ENCODE measurements at places on chromosomes 7 and 10.

DNA sequence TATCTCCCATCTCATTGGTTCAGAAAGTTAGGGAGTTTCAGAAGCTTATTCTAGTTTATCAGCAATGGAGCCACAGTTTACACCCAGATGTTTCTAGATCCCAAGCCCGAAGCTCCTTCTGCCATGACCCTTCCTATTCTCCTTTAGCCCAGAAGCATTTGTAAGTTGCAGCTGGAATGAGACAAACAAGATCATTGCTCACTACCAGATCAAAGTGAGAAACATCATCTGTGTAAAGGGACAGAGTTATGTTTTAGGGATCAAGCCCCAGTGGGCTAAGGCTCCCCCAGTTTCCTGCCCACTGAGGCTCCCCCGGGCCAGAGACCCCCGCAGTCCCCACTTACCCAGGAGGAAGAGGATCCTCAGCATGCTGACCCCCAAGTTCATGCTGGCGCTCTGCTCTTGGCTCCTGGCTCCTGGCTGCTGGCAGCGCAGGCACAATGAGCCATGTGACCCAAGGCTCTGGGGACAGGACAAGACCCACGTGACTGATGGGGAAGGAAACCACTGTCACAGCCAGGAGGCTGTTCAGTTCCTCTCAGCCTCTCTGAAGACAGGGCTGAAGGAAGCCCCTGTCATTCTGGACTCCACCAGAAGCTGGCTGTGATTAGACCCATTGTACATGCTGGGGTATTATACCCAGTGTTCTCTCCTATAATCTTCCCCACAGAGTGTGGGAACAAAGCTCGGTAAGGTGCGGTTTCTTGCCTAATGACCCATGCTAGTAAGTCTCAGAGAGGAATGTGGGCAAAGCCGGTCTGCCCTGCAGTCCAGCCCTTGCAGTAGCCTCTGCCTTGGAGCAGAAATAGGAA is at the start of gene TMEM273:
Gene TMEM273 (minus strand): TSS at position 442 of the 812 bp plus-strand sequence. CDS start 55 bp downstream, at position 387.
- peak; percentile 88 for DNase-seq

DNA sequence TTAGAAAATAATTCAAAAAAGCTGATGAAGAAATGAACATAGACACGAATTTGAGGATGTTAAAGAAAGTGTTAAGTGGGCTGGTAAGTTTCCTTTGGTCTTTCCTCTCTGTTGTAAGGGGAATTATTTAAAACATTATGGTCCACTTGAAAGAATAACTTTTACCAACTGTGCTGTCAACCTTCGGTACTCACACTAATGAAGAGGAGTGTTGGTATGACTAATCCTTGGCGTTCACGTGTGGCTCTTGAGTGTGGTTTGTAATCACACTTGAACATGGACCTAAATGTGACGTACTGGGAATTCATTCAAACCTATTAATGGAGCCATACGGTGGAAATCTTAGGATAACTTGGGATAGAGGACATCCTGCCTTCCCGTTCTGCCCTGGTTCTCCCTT is 41.3 kb downstream of the TBXAS1 start:
- no peak for DNase-seq

GRCh38 chr10:52064084-52064845 is 249.8 kb upstream of the DKK1 start:
- DNase-seq = no peak

DNA sequence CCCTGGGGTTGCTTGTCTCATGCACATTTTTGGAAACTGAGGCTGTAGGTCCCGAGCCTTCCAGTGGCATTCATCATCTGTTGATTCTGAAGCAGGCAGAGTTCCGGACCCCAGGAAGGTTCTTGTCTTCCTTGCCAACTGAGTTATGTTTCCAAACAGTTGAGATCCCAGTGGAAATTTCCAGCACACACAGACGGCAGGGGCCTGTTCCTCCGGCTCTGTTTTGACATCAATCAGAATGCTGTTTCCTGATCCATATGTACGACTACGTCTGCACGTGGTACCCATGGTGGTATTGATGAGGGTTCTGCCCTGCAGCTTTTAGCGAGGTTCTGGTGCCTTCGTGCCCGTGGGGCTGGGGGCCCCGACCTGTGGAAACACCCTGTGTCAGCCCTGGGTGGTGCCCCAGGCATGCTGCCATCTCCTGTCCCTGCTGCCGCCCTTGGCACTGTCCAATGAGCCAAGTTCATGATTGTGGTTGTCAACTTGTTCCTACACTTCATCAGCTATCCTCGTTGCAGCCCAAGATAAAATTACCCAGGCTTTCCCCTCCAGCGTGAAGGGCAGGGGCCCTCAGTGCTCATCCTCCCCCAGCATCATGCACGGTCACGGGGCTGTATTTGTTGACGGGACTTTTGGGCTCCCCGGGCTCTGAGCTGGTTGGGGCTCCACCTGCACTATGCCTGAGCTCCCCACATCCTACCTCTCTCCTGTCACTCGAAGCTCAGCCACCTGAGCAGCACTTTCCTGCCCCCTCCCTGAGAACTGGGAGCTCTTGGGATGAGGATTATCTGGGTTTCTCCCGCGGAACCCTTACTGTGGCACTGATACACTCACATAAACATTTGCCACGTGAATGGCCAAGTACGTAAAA is 7.8 kb upstream of the DPYSL4 start:
- DNase-seq = no peak

- DNase-seq = no peak
These were observed 140.8 kb downstream of the ADAM12 start for GRCh38 chr10:126247446-126247975.

Measured in left lung (tissue), 14 donors.